ENCODE measurements at places on chromosomes 7 and 10. TPM values are rescaled to one million over a fixed set of nuclear protein-coding genes. Genes with fewer than 3 reads are reported as not detected.

Gene DIP2C
- 14.7 TPM for total RNA-seq

Gene C10orf105
- not detected for total RNA-seq

Gene STRIP2
- 7.1 TPM for total RNA-seq

Gene THSD7A
- 2.4 TPM for total RNA-seq

Gene TAC1
- total RNA-seq, result not detected

Gene PSD
- 0.31 TPM for total RNA-seq

Gene VAX1
- 1.3 TPM for total RNA-seq

Gene CYP2W1
- total RNA-seq, result not detected

Gene GRM3
- total RNA-seq, result not detected

Gene DCLRE1A
- total RNA-seq, result 9.8 TPM

Gene RAB11FIP2
- total RNA-seq, result 8.5 TPM

Gene ARF5
- total RNA-seq, result 162 TPM

Gene DRGX
- 0.08 TPM for total RNA-seq

Gene LIPM
- total RNA-seq, result not detected

Gene COL28A1
- total RNA-seq, result 0.97 TPM

Gene INMT
- total RNA-seq, result not detected

Gene FAM221A
- 0.55 TPM for total RNA-seq

Gene CPED1
- not detected for total RNA-seq

Gene SEC61A2
- total RNA-seq, result 11.7 TPM

Gene CDC14C
- not detected for total RNA-seq

Gene VPS41
- total RNA-seq, result 23.3 TPM

Gene HSPA12A
- 9.3 TPM for total RNA-seq

Gene LBX1
- not detected for total RNA-seq

Gene MET
- 102 TPM for total RNA-seq

Gene SRRM3
- total RNA-seq, result 12.6 TPM

Gene FRMPD2
- total RNA-seq, result not detected

Gene MRPS16
- total RNA-seq, result 179 TPM

Gene SCIN
- 0.36 TPM for total RNA-seq

Gene SMKR1
- 10.4 TPM for total RNA-seq

Gene NPC1L1
- 0.06 TPM for total RNA-seq

Gene ABCB1
- total RNA-seq, result 0.02 TPM

Gene HOXA3
- total RNA-seq, result 5.6 TPM

Gene SLC26A3
- not detected for total RNA-seq
